Panc1 (cell line): ENCODE measurements at places on chromosomes 12 and 14. TPM values are rescaled to one million over a fixed set of nuclear protein-coding genes. Genes with fewer than 3 reads are reported as not detected.

DNA sequence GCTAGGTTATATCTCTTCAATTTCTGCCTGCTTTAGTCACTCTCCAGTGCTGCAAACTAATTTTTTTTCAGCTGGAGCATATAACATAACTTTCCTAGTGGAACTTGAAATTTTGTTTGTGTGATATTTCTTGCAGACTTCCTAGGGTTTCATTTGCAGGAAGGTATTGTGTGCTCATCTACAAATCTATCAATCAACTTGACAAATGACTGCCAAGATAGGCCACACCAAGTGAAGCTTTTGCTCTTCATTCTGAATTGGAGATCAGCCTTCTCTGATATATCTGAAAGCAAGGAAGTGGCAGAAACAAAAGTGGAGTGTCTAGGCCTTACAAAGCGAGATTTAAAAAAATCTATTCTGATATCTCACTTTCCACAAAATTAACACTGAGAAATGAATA lies 551.1 kb upstream of the LRFN5 start:
- no peak overlapping the region for H3K4me3 ChIP-seq
- H3K27ac ChIP-seq = no peak overlapping the region
- H3K36me3 ChIP-seq = no peaks in the 10 kb centered on the region
- no peaks in the 10 kb centered on the region for H3K4me1 ChIP-seq
- DNase-seq = no peak

DNA sequence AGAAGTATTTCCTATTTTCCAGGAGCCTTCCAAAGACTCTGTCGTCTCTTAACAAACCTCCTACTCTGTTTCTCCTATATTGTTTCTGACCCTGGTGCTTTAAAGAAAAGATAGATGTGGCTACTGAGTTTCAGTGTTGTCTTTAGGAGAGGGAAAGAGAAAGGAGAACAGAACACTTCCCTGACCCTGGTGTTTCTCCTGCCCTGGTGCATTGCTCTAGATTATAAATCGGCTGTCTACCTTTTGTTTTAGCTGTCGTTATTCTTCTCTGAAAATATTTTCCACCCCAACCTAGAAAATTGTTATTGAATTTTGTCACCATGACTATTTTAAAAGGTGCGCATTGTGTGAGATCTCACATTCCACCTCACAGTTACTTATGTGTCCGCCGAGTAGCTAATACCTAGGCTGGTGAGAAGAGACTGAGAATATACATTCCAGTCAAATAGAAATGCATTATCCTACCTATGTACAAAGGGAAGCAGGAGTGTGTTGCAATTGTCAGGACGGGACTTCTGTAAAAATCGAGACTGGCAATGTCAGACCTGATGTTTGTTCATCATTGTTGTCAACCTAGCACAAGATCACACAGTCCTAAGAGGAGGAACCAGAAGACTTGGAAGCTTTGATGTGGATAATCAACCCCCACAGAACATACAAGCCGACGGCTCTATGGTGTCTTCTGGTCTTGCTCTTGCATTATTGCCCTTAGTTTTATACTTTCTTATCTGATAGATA lies 108.7 kb upstream of the SLC38A4 start:
- no peaks in the 10 kb centered on the region for H3K27me3 ChIP-seq
- H3K4me1 ChIP-seq = peaks cover 4% of the 10 kb centered on the region
- no peaks in the 10 kb centered on the region for H3K36me3 ChIP-seq
- peak overlapping the region; percentile 18; the same call in 1 of the 2 replicates for H3K27ac ChIP-seq

GRCh38 chr14:99124482-99125105 lies 147.4 kb downstream of the BCL11B start:
- H3K36me3 ChIP-seq = no peaks in the 10 kb centered on the region
- H3K27me3 ChIP-seq = no peaks in the 10 kb centered on the region
- no peak for DNase-seq
- no peaks in the 10 kb centered on the region for H3K4me1 ChIP-seq
- no peak overlapping the region for H3K27ac ChIP-seq

GRCh38 chr14:50198499-50198898 lies 32.9 kb downstream of the SOS2 start:
- no peak overlapping the region for H3K4me3 ChIP-seq
- H3K27me3 ChIP-seq = no peaks in the 10 kb centered on the region
- H3K27ac ChIP-seq = no peak overlapping the region
- DNase-seq = no peak
- H3K4me1 ChIP-seq = no peaks in the 10 kb centered on the region

MUCL1 gene
- not detected for total RNA-seq

GRCh38 chr12:21296751-21297406 lies 37.8 kb downstream of the SLCO1A2 start:
- H3K27ac ChIP-seq = no peak overlapping the region
- H3K36me3 ChIP-seq = no peaks in the 10 kb centered on the region
- H3K4me1 ChIP-seq = no peaks in the 10 kb centered on the region
- no peaks in the 10 kb centered on the region for H3K27me3 ChIP-seq
- no peak for DNase-seq

PLEKHD1 gene
- total RNA-seq = 0.08 TPM

DNA sequence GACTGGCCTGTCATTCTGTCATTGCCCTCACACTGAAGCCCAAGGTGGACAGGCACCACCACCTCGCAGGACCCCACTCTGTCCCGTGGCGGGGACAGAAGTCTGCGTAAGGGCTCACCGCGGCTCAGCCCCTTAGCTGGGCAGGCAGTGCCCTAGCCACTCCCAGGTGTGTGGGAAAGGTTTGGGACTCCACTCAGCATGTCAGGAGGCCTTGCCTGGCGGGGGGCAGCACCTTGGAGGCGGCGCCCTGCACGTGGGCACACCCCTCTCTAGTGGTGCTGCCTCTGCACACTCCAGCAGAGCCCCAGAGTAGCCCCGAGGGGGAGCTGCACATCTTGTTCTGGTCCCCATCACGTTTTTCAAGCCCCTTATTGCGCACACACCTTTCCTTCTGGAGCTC lies 35.6 kb downstream of the FIGNL2 start:
- H3K4me3 ChIP-seq = no peak overlapping the region
- no peaks in the 10 kb centered on the region; the same call in none of the 2 replicates for H3K4me1 ChIP-seq
- H3K36me3 ChIP-seq = no peaks in the 10 kb centered on the region
- DNase-seq = no peak

GRCh38 chr14:70857496-70857890 lies 48.2 kb upstream of the MAP3K9 start:
- no peak for DNase-seq
- H3K27me3 ChIP-seq = no peaks in the 10 kb centered on the region
- H3K36me3 ChIP-seq = no peaks in the 10 kb centered on the region
- H3K27ac ChIP-seq = no peak overlapping the region
- H3K4me3 ChIP-seq = no peak overlapping the region
- H3K4me1 ChIP-seq = no peaks in the 10 kb centered on the region

- no peaks in the 10 kb centered on the region for H3K4me1 ChIP-seq
- H3K27me3 ChIP-seq = no peaks in the 10 kb centered on the region
- no peak overlapping the region for H3K27ac ChIP-seq
- DNase-seq = no peak
- 0 out of 2 replicates have a peak, but pooled peaks cover 2% of the 10 kb centered on the region for H3K36me3 ChIP-seq
These were observed 5.6 kb downstream of the CHFR start for GRCh38 chr12:132881818-132882217.

GRCh38 chr12:4780641-4781611 lies 60.7 kb downstream of the GALNT8 start:
- no peak overlapping the region for H3K27ac ChIP-seq
- no peak for DNase-seq
- no peaks in the 10 kb centered on the region for H3K4me1 ChIP-seq
- H3K36me3 ChIP-seq = no peaks in the 10 kb centered on the region

DNA sequence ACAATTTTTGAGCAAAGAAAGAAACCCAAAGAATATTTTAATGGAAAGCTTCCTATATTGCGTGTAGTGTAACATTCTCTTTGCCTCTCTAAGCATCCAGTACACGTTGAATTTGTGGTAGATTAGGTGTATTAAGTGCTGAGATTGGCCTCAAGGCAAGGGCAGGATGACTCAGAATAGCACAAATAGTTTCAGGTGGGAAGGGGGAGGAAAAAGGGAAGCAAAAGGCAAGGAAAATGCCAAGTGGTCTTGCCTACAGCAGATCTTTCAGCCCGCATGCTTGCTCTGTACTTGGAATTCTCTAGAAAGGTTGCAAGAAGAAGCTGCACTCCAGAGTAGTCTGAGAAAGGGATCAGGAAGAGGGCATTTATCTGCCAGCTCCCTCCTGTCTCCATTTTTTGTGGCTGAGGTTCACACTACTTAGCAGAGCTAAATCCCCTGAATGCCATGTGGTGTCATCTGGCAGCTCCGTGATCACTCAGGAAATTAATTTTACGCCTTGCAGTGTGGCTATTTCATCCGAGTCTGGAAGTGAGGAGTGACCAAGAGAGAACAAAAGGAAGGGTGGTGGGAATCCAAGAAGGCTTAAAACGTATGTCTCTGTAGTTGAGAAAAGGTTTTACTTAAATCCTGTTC lies 28.5 kb downstream of the CDKN1B start:
- peaks cover 46% of the 10 kb centered on the region for H3K4me1 ChIP-seq
- H3K36me3 ChIP-seq = no peaks in the 10 kb centered on the region
- H3K27me3 ChIP-seq = no peaks in the 10 kb centered on the region
- no peak for DNase-seq

- H3K4me1 ChIP-seq = no peaks in the 10 kb centered on the region
- H3K27ac ChIP-seq = no peak overlapping the region
- H3K4me3 ChIP-seq = no peak overlapping the region
- no peaks in the 10 kb centered on the region for H3K36me3 ChIP-seq
- H3K27me3 ChIP-seq = no peaks in the 10 kb centered on the region
- no peak for DNase-seq
These were observed 92.3 kb upstream of the SLCO1C1 start for GRCh38 chr12:20602641-20603391.

DNA sequence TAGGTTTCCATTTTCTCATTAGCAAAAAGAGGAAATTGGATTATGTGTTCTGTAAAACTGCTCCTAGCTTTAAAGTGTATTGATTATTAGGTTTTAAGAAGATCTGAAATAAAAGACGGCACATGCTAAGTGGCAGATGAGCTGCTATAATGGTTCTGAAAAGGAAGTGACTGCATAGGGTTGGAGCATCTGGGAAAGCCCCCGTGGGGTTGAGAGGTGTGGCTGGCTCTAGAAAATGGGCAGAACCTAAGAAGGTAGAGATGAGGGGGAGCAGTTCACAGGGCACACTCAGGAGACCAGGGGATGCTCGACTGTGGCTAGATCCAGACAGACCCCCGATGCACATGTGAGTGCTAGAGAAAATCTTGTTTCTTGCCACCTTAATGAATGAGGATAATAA lies 1.9 kb downstream of the IFNG-AS1 start:
- no peaks in the 10 kb centered on the region for H3K4me1 ChIP-seq
- H3K27me3 ChIP-seq = peaks cover 11% of the 10 kb centered on the region
- no peaks in the 10 kb centered on the region for H3K36me3 ChIP-seq
- no peak for DNase-seq
- H3K27ac ChIP-seq = no peak overlapping the region

DNA sequence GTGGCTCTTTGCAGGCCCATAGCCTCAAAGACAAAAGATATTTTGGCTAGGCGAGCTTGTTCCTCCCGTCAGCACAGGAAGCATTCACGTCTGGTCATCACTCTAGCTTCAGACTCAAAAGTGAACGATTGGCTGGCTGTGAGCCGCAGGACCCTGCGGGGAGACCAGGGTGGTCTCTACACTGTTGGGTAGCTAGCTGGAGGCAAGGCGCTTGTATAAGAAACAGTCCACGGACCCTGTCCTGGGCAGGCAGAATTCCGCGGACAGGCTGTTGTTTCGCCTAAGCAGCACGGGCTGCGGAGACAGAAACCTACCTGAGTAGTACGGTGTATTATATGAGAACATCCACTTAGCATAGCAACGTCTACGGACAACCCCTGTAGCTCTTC lies 29.6 kb downstream of the WBP11 start:
- no peaks in the 10 kb centered on the region; the same call in none of the 2 replicates for H3K36me3 ChIP-seq
- peak overlapping the region; percentile 88 for H3K4me3 ChIP-seq
- peaks cover 12% of the 10 kb centered on the region for H3K4me1 ChIP-seq
- H3K27me3 ChIP-seq = no peaks in the 10 kb centered on the region
- DNase-seq = no peak
- H3K27ac ChIP-seq = peak overlapping the region; percentile 93

GRCh38 chr14:34325493-34325892 lies 136.5 kb downstream of the SPTSSA start:
- no peaks in the 10 kb centered on the region for H3K36me3 ChIP-seq
- no peaks in the 10 kb centered on the region; the same call in 1 of the 2 replicates for H3K27me3 ChIP-seq
- no peak overlapping the region for H3K27ac ChIP-seq

GRCh38 chr14:93748208-93749075 lies 39.8 kb downstream of the PRIMA1 start:
- no peak overlapping the region for H3K4me3 ChIP-seq
- no peaks in the 10 kb centered on the region for H3K36me3 ChIP-seq
- no peak overlapping the region for H3K27ac ChIP-seq
- no peaks in the 10 kb centered on the region for H3K4me1 ChIP-seq

DNA sequence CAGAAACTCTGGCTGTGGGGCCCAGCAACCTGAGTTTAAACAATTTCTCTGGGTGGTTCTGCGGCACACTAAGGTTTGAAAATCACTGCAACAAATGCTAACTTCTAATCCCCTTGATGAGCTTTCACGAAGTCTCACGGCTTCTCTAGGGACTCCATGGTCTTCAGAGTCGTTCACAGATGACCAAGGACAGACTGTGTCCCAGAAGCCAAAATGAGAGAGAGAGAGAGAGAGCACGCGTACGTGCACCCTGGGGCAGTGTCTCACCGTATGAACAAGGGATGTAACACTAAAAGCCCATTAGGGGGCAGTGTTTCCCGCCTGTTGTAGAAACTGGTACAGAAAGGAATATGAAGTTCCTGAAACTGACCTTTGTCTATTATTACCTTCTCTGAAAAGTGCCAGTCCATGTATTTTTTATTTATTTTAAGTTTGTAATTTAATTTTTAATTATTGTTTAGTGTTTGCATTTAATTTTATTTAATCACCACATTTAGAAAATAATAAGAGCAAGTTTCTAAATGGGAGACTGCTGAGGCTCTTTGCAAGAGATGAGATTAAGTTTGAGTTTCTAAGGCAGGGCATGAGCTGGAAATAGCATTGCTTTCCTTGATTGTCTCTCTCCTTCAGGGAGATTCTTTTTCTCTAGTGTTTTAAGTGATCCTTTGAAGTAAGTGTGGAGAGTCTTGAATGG lies 3.4 kb downstream of the APOLD1 start:
- no peak for DNase-seq
- no peak overlapping the region for H3K4me3 ChIP-seq
- H3K27me3 ChIP-seq = no peaks in the 10 kb centered on the region

DNA sequence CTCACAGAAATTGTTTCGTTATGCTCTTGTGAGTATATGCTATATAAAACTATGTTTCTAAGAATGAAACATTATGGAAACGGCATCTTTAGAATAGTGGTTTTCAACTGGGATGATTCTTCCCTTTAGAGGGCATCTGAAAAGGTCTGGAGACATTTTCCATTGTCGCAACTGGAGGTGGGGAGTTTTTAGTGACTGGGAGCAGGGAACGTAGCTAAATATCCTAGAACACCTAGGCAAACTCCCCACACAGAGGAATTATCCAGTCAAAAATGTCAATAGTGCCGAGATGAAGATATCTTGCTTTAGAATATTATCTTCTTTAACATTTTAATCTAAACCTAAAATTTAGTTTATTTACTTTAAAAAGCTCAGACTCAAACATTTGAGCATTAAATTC lies 486.1 kb upstream of the FOXG1 start:
- H3K27ac ChIP-seq = no peak overlapping the region
- H3K27me3 ChIP-seq = no peaks in the 10 kb centered on the region
- H3K36me3 ChIP-seq = no peaks in the 10 kb centered on the region
- no peaks in the 10 kb centered on the region for H3K4me1 ChIP-seq
- no peak for DNase-seq
- no peak overlapping the region for H3K4me3 ChIP-seq
